ENCODE measurements at places on chromosomes 13 and 19.

GRCh38 chr13:79722885-79723445 lies 242.0 kb downstream of the NDFIP2 start:
- DNase-seq = no peak

GRCh38 chr19:3476830-3477229 lies 3.5 kb downstream of the SMIM24 start:
- DNase-seq = no peak

DNA sequence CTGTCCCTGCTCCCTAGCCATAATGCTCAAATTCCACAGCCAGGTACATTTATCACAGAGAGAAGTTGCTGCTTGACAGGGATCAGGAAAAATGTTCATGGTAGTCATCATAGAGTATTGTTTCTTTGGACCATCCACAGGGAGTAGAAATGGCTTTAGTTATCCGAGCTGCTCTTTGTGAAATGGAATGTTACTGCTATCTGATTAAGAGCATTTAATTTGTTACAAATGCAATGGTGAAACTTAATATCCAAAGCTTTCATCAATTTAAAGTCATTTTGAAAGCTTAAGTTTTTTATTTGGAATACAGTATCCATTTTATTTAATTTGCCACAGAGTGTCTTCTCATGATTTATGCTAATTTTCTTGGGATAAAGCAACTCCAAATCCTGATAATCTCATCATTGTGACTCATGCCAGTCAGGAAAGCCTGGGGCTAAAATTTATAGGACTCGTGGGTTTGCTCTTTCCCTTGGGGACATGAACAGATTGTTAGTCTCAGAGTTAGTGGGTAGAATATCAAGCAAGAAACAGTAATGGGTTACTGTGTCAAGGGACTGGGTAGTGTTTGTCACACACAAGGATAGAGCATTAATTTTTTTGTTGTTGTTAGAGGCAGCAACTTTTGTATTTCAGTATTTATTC lies 59.8 kb downstream of the SCEL start:
- no peak for DNase-seq

DNA sequence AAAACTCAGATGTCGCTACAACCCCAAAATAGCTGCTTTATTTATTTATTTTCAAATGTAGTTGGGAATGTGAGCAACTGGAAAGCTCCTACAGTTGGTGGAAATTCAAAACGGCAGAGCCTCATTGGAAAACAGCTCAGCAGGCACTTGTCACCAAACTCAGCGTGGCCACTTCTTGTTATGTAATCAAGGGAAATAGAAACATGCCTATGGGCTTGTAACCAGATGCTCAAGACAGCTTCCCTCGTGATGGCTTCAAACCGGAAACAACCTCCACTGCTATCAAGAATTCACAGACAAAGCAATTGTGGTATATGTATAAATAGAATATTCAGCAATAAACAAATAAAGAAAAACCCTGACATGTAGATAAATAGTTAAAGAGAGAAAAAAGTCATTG lies 627.8 kb upstream of the SLC10A2 start:
- DNase-seq = no peak

GRCh38 chr13:42970824-42971690 lies 21.0 kb downstream of the EPSTI1 start:
- DNase-seq = no peak

DNA sequence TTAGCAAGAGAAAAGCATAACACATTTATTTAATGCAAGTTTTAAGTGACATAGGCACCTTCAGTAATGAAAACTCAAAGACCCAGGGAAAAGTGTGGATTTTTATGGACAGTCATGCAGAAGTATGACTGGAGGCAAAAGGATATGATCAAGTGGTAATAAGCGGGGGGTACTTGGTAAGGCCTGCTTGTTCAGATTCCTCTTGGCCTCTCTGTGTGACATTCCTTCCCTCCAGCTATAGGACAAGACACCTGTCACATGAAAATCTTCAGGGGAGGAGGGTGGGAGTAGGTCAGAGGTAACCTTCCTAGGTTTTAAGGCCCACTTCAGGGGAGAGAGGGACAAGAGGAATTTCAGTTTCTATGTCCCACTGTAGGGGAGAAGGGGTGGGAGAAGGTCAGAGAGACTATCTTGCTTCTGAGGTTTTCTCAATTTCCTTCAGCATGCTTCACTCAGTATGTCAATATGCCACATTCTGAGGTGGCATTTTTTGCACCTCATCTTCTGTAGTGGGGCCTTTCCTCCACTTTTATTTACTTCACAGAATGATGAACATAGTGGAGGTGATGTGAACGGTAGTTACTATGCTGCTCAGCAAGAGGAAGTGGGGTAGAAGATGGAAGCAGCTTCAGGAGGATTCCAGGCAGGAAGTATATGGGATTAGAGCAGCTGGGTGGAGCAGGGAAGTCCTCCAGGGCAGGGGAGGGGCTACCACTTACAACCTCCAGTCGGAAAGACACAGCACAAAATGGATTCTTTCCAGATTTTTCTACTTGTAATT lies 73.2 kb upstream of the RFC3 start:
- no peak for DNase-seq

GRCh38 chr13:51921790-51922740 lies 60.3 kb downstream of the CCDC70 start:
- no peak for DNase-seq

DNA sequence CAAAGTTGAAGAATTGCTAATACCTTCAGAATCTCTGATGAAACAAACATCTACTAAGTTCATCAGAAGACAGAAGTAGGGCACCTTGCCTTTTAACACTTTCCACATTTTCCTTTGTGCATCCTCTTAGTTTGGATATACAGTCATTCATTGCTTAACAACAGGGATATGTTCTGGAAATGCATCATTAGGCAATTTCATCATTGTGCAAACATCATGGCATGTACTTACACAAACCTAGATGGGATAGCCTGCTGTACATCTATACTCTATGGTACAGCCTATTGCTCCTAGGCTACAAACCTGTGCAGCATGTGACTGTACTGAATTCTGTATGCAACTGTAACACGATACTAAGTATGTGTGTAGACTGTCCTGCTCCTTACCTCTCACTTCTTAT lies 169.8 kb downstream of the SUCLA2 start:
- DNase-seq = no peak

GRCh38 chr13:79403113-79403512 lies 2.9 kb downstream of the RBM26 start:
- no peak for DNase-seq

DNA sequence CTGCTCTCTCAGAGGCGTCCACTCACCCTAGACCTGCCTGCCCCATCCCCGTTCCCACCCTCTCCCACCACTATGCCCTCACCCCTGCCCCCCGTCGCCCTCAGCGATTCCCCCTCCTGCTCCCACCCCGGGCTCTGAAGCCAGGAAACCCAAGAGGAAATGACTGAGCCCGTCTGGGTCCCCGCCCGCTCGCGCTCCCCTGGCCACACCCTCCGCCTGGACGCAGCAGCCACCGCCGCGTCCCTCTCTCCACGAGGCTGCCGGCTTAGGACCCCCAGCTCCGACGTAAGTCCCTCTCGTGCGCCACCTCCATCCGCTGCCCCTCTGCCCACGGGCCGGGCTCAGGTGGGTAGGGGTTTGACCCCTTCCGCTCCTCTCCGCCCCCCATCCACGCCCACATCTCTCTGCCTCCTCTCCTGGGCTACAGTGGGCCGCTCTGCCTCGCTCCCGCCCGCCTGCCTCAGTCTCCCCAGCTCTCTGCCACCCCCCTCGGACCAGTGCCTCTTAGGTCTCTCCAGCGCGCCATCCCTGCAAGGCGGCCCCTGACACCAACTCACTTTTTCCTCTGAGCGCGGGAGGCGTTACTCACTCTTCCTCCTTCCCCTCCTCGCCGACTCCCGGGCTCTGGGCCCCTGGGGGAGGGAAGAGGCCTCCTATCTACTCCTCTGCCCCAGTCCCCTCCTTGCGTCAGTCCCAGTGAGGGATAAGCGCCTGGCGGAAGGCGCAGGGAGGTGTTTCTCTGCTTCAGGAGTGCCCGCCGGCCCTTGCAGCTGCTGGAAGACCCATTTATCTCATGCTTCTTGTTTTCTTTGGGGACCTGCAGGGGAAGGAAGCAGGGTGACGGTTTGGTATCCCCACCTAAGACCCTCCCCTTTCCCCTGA lies at the start of gene FXYD5:
TSS of gene FXYD5 (plus strand) at position 211 of the 882 bp plus-strand sequence. CDS start 816 bp downstream, outside the sequence.
- peak; percentile 48 for DNase-seq

DNA sequence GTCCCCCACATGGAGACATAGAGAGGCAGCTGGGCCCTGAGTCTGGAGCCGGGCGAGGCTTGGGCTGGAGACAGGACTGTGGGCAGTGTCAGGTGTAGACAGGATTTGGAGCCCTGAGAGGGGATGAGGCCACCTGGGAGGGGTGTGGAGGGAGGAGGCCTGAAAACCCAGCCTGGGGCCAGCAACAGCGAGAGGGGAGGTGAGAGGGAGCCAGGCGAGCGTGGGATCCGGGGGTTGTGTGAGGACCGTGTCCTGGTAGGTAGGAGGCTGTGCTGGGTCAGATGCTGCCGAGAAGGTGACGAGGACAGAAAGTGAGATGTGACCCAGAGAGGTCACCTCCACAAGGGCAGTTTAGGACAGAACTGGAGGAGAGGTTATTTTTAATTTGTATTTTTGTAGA lies 7.4 kb downstream of the MPND start:
- DNase-seq = no peak

- no peak for DNase-seq
These were observed 103.9 kb downstream of the DOCK9 start for GRCh38 chr13:98874029-98874397.

DNA sequence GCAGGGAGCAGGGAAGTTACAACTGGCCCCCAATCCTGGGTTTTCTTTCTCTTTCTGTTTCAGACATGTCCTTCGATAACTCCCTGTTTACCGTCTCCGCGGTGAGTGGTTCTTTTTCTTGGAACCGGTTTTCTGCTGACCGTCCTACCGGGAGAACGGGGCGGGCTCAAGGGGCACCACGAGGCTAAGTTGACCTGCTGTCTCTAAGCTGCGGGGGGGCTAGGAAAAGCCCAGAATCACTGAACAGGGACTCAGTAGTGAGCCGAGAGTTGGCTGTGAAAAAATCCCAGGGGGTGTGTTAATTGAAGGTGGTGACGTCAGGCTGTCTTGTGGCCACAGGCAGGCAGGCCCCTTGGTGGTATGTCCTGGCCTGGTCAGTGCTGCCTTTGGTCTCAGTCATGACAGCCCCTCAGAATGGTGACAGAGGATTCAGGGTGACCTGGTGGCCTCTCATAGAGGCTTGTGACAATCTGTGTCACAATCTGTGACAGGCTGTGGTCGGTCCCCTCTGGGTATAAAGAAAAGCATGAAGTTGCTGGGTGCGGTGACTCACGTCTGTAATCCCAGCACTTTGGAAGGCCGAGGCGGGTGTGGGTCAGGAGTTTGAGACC lies 8.1 kb upstream of the CARM1 start:
- DNase-seq = no peak

DNA sequence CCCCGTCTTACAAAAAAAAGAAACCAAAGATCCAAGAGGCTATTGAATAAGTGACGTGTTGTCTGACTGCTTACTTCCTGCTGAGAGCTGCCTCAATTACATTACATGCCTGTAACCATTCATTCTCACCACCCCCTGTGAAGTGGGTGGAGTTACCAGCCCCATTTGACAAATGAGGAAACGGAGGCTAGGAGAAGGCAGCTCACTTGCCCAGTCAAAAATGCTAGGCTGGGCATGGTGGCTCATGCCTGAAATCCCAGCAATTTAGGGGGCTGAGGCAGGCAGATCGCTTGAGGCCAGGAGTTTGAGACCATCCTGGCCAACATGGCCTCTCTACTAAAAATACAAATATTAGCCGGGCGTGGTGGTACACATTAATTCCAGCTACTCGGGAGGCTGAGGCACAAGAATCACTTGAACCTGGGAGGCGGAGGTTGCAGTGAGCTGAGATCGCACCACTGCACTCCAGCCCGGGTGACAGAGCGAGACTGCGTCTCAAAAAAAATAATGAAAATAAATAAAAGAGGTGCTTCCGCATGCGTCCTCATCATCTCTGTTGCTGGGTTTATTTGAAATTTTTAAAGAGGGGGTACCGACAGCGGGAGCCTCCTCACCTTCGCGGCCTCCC lies 499 bp downstream of the LSM7 start:
- no peak for DNase-seq

DNA sequence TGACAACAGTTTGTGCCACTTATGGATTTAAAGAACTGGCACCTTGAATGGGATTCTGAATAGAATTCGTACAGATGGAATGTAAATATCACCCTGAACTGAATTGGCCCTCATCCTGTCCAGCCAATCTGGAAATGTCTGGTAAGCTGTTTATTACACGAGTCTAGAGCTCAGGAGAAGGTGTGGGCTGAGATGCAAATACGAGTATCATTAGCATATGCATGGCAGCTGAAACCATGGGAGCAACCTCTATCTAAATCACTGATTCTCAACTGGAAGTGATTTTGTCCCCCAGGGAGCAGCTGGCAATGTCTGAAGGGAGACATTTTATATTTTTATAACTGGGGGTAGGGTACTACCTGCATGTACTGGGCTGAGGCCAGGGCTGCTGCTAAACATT lies 15.6 kb upstream of the VWA8 start:
- no peak for DNase-seq

- DNase-seq = no peak
These were observed 10.0 kb upstream of the VSTM2B start for GRCh38 chr19:29515706-29516357.

DNA sequence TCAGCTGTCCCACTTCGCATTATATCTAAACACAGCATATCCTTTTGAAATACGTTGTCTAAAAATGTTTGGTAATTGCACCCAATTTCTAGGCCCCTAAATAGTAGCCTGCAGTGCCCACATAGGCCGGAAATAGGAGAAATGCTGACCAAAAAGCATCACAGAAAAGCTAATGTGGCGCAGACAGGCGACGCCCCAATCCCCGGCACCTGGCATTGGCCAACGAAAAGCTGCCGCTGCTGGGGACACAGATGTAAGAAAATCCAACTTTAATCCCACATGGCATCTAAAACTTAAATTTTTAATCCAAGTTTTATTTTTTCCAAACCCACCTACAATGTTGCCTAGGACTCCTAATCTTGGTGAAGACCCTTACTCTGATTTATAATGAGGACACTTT lies 4.0 kb downstream of the SAFB2 start:
- no peak for DNase-seq

DNA sequence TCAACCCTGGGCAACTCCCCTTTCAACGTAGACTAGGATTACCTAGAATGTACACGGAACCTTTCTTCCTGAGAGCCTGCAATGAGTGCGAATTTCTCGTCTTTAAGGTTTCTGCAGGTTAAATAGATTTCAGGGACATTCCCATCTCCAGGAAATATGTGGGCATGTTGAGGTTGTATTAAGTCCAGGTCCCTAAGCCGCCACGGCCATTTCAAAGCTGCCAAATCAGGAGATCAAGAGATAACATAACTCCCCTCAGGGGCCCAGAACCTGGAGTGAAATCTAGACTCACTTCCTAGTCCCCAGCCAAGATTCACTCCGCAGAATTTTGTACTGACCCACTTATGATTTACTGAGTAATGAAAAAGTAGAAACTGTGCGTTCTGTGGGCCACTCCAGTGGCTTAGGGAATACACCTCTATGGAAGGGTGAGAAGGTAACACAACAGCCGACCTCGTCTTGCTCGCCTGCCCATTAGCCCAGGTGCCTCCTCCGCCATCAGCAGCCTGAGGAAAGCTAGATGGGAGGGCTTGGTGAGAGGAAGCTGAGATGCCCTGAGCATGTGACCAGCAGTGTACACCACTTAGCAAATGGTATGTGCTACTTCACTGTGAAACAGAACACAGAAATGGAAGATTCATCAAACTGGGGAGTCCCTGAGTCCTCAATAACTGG lies 98.5 kb upstream of the SOX1 start:
- DNase-seq = no peak
